ENCODE measurements at places on chromosomes 16 and 17.

- no peak for DNase-seq
Measured at GRCh38 chr17:40846515-40847144, 20.4 kb downstream of the KRT12 start.

DNA sequence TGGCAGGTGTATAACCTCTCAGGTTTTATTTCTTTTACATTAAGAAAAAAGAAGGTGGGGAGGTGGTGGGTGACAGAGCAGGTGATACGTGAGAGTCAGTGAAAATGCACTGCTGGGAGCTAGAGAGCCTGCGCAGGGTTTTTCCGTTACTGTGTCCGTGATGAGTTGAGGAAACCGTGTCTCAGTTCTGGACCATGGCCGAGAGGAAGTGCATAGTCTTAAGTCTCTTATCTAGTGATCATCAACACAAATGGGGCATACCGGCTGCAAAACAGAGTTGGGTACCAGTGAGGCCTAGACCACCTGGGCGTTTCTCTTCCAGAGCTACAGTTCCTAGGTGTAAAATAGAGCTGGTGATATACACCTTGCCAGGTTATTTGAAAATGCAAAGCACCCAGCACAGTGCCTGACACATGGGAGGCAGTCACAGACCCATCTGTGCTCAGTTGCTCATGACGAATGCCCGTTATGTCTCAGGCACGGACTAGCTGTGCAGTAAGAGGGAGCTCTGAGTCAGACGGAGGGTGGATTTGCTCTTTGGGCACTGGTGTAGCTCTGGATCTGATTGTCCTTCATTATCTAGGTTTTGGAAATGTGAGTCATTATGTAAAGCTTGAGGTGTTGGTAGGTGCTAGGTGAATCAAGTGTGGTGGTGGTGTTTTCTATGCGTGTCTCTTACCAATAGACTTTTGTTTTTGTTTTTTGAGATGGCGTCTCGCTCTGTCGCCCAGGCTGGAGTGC is 60.9 kb downstream of the RPTOR start:
- peak; percentile 14 for DNase-seq

- DNase-seq = no peak
Measured at GRCh38 chr17:49191409-49191916, 18.9 kb downstream of the GNGT2 start.

DNA sequence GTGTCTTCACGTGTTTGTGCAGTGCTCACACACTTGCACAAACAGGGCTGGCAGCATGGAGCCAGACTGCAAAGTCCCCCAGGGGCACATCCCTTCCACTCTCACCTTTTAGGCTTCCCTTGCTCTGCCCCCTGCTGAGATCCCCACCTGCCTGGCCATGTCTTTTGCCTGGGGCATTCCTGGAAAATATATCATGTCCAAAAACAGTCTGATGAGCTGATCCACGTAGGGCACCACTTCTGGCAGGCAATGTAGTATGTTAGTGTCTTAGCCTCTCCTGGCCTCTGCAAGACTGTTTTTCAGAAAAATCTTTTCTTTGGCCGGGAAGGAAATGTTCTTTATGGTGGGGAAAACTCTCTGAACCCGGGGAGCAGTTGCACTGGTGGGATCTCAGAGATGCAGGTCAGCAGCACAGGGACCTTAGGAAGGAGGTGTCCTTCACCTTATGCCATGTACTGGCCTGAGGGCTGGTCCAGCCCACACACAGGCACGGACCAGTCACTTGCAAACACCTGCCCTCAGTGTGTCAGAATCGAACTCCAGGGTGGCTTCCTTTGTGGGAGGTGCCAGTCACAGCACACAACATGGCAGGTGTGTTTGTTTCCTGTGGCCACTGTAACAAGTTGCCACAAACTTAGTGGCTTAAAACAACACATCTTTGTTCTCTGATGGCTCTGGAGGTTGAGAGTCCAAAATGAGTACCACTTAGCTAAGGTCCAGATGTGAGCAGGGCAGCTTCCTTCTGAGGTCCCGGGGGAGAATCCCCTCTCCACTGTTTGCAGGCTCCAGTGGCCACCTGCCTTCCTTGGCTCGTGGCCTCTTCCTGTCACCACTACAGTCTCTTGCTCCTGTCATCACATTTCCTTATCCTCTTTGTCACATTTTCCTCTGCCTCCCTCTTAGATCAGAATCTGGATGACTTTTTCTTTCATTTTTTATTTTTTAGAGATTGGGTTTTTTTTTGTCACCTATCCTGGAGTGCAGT is 46.6 kb downstream of the MPRIP start:
- no peak for DNase-seq

DNA sequence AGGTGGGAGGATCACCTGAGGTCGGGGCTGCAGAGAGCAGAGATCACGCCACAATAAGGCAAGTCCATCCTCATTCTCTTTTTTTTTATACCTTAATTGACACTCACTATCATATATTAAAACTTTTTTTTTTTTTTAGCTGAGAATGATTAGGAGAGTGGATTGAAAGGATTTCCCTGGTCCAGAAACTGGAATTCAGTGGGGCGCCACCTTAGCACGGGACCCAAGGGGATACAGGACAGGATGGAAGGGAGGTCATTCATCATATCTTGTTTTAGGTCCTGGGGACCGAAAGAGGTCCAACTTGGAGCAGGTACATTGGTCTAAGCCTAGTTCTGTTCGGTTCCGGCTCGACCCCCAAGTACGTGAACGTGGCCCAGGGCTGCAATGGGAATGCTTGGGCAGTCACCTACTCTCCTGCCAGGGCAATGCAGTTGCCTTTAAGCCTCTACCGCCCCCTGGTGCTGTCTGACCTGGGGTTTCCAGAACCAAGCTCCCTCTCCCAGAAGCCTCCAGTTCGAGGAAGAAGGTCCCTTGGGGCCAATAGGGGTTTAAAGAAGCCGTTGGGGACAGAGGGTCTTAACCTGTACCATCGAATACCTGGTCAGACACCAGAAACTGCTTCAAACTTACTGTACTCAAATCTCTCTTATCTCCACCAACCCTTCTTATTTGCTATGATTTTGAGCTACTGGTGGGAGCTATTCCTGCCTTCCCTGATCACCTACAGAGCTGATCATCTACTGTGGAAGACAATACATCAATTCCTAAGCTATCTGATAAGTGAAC is 19.9 kb upstream of the GPATCH8 start:
- peak; percentile 21 for DNase-seq

DNA sequence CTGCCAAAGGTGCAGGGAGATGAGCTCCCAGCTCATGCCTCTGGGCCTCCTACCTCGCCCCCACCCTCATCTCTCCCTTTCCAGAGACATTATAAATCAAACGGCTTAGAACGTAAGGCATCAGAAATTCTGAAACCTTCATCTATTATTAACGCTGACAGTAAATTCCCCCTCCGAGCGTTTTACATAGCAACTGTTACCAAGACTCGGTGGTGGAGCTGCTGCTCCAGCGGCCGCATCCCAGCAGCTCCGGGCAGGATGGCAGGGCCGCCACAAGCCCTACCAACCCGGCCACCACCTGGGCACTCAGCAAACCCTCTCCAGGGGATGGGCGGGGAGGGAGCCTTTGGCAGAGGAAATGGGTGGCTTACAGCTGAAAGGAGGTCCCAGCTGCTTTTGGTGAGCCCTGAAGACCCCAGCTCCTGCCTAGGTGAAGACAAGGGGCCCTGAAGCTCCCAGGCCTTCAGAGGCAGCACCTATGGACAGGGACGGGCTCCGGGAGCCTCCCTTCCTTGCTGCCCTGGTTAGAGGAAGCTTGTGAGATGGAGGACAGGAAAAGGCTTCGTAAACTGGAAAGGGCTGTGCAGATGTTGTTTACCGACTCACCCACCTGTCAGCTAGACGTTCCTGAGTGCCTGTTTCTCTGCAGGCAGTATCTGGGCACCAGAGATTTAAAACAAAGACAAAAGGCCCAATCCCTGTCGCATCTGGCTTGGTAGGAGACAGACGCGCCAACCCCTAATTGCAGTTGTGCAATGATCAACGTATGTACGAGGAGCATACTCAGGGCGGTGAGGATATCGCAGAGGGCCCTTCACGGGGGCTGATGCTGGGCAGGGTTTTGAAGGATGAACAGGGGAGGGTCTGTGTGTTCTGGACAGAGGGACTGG is 76.9 kb downstream of the RAI1 start:
- DNase-seq = no peak

GRCh38 chr17:57456622-57457021 is 200.3 kb downstream of the MSI2 start:
- no peak for DNase-seq

DNA sequence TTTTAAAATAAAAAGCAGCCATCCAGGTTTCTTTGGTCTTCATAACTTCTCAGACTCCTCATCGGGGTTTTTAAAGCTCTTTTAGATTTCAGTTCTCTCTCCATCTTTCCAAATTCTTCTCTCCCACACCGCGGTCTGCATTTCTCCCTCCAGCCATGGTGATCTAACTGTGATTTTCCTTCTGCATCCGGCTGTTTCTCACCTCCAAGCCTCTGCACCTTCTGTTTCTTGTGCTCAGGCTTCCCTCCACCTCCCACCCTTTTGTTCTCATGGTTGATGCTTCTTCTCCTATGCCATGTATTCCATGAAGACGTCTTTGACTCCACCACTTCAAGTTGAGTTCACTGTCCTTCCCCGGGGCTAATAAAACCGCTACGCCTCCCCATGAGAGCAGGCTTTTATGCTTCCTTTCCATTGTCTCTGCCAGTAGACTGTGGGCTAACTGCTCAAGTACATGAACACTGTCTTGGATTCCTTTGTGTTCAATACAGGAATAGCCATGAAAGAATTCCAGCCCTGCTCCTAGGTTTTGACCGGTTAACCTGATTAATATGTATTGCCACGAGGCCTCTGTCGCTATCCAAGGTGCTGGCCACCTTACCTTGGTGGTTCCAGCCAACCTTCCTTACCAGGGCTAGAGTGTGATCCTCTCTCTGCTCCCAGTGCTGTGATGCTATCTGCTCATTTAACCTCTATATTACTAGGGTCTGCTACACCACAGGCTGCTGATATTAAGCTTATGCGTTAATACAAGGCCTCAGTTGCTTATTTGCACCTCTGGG is 625.1 kb downstream of the HS3ST4 start:
- no peak for DNase-seq

GRCh38 chr16:76052725-76053124 is 224.5 kb upstream of the CNTNAP4 start:
- no peak for DNase-seq

All from stimulated activated CD8-positive, alpha-beta memory T cell treated with anti-CD3 and anti-CD28 coated beads, Interleukin-2, amount 100 ng/mL, for 1 hour (primary cell).